SK-N-DZ (cell line): ENCODE measurements at places on chromosomes 16 and 17.

GRCh38 chr17:34254651-34255380 is at the start of gene CCL2:
Gene CCL2, plus strand, starts transcription at chr17:34255285. Its CDS starts 65 bp downstream, at chr17:34255350.
- peak; percentile 19 for DNase-seq

DNA sequence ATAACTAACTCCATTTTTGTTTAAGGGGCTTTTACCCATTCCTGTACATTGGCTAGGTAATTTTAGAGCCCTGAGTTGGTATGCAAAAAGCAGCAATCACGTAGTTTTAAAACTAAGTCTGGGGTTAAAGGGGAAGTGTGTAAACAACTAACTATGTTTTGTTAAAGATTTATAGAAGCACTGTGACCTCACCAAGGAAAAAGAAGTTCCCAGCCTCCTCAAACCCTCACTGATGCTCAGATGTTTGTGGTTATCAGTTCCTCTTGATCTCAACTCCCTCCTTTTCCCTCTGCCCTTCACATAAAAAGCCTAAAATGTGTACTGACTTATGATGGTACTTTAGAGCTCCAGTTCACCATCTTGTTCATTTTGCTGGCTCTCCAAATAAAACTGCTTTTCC is 119.9 kb upstream of the IRX6 start:
- no peak for DNase-seq

- DNase-seq, result no peak
Measured at GRCh38 chr17:15893658-15894024, 51.3 kb upstream of the ADORA2B start.

- no peak for DNase-seq
Measured at GRCh38 chr16:84434800-84435199, 66.5 kb downstream of the ATP2C2 start.

GRCh38 chr16:84672276-84673202 is 24.2 kb downstream of the KLHL36 start:
- peak; percentile 73 for DNase-seq

DNA sequence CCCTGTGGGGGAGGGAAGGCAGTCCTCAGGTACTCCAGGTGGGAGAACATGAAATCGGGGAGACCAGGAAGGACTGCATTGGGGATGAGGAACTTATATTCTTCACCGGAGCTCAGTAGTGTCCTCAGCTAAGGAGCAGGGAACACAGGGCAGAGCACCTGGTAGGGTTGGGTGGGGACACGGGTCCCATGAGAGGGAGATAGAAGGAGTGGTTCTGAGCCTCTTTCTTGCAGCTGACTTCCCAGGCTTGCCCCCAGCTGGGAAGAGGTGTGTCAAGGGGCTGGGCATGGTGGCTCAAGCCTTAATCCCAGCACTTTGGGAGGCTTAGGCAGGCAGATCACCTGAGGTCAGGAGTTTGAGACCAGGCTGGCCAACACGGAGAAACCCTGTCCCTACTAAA is 2.1 kb downstream of the FHOD1 start:
- DNase-seq, result no peak

DNA sequence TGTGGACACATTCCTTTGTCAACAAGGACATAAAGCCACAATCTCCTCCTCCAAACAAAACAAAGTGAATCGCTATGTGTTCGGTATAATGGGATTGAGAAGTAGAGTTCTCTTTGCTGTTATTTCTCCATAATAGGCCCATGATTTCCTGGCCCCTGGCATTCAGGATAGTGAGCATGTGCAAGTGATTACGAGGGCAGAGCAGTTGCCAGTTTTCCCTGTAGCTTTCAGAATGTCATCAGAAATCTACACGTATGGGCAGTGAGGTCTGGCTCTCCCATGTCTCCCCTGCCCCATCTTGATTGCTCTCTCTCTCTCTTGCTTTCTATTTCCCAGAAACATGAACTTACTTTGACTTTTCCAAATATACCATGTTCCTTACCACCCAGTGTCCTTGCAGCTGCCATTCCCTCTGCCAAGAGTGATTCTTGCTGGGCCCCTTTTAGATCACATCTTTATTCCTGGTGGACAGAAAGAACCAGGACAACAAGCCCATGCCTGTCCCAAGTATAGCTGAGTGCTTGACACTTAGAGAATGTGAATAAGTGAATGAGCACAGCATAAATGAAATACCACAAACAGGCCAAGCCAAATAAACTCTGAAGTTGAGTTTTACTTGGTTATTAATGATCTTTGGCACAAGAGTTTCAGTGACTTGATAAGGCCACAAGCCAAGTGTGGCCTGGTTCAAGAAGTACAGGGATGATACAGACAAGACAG is 273.1 kb downstream of the CDH13 start:
- DNase-seq, result no peak

DNA sequence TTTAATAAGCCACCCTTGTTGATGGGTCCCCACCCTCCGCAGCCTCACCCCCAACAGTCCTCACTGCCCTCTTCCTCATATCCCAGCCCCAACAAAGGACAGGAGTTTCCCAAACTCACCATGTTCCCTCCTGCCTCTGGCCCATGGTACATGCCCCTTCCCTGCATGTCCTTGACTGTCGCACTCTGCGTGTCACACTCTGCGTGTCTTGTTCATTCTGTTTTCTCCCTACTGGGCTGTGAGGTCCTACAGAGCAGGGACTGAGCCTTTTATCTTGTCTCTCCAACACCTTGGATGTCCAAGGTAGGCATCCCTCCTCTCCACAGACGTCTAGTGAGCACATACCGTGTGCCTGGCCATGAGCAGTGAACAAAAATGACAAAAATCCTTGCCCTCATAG is 154.7 kb downstream of the SOCS1 start:
- DNase-seq, result no peak

DNA sequence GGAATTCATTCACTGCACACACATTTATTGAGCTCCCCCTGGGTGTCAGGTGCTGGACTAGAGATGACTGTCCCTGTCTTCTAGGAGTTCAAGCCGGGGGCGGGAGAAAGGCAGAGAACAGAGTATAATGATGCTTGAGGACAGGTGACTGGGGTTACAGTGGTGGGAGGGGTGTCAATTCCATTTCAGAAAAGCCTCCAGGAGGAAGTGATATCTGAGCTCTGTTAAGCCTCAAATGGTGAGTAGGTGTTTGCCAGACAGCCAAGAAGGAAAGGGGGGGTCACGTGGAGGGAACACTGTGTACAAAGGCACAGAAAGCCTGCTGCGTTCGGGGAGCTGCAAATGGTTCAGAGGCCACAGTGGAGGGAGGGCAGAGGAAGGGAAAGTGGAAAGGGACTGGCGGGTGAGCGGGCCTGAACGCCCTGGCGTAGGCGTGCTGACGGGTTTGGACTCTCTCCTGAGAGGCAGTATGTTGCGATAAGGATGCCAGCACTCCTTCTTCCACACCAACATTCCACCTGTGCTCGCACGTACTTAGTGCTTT is 9.7 kb upstream of the NXPH3 start:
- no peak for DNase-seq
